ENCODE measurements at places on chromosomes 16 and 17. TPM values are rescaled to one million over a fixed set of nuclear protein-coding genes. Genes with fewer than 3 reads are reported as not detected.

- peak; percentile 84 for DNase-seq
Observed at GRCh38 chr17:40329839-40330794, 21.1 kb downstream of the RARA start.

- no peak for DNase-seq
Observed at GRCh38 chr17:28527181-28527681, 21.1 kb downstream of the FOXN1 start.

GRCh38 chr17:28737770-28738679, 5.8 kb upstream of the TRAF4 start:
- DNase-seq = no peak

DNA sequence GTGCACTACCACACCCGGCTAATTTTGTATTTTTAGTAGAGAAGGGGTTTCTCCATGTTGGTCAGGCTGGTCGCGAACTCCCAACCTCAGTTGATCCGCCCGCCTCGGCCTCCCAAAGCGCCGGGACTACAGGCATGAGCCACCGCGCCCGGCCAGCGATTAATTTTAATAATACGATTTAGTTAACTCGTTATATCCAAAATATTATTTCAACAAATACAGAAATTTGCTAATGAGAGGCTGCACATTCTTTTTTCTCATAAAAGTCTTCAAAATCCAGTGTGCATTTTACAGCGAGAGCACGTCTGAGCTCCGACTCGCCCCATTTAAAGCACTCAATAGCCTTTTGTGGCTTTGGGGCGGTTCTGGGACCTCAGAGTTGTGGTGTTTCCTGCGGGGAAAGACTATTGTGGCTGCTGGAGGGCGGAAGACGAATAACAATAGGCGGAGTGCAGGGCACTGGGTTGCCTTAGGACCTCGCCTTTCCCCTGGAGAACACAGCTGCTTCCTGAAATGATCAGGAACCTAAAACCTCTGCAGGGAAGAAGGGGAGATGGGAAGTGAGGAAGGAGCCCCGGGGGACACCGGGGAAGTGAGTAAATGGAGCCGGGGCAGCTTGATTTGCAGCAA, 2.9 kb upstream of the ZSCAN10 start:
- peak; percentile 43 for DNase-seq

GRCh38 chr16:7765079-7765550, 432.5 kb downstream of the RBFOX1 start:
- no peak for DNase-seq

GRCh38 chr17:76142039-76142584, 1.1 kb upstream of the FOXJ1 start:
- DNase-seq = no peak

GRCh38 chr16:49513040-49513439, 139.4 kb downstream of the C16orf78 start:
- DNase-seq = no peak

DNA sequence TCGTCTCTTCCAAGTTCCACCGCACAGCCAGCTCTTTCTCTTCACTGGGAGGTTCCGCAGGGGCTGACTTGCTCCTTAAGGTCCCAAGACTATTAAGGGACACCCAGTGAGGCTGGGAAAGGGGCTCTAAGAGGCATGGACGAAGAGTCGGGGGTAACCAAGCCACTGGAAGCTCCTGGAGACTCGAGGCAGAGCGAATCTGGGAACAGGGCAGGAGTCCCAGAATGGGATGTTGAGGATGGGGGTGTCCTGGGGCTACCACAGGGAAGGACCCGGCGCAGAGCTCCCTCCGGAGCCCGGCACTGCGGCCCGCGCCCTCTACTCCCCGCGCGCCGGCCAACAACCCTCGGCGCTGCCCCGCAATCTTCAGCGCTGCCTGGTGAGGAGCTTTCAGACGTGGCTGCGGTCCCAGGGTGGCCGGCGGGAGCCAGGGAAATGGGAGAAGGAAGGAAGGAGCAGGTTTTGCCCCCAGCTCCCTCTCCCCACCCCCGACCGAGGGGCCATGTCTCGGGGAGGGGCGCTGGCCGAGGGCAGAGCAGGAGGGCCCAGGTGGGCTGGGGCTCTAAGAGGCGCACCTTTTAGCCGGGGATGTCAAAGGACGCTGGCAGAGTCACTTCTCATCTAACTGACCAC, 581 bp downstream of the CHST5 start:
- DNase-seq = no peak

- peak; percentile 58 for DNase-seq
Observed at GRCh38 chr16:1182950-1183907, 30.3 kb downstream of the CACNA1H start.

GRCh38 chr16:79283578-79283977, 317.0 kb downstream of the MAF start:
- DNase-seq = no peak

- DNase-seq = no peak
Observed at GRCh38 chr17:74165797-74166365, 37.6 kb upstream of the RPL38 start.

- DNase-seq = no peak
Observed at GRCh38 chr17:43349142-43349541, 49.7 kb upstream of the ARL4D start.

GRCh38 chr17:17839791-17840707, 3.3 kb upstream of the SREBF1 start:
- peak; percentile 90 for DNase-seq

DNA sequence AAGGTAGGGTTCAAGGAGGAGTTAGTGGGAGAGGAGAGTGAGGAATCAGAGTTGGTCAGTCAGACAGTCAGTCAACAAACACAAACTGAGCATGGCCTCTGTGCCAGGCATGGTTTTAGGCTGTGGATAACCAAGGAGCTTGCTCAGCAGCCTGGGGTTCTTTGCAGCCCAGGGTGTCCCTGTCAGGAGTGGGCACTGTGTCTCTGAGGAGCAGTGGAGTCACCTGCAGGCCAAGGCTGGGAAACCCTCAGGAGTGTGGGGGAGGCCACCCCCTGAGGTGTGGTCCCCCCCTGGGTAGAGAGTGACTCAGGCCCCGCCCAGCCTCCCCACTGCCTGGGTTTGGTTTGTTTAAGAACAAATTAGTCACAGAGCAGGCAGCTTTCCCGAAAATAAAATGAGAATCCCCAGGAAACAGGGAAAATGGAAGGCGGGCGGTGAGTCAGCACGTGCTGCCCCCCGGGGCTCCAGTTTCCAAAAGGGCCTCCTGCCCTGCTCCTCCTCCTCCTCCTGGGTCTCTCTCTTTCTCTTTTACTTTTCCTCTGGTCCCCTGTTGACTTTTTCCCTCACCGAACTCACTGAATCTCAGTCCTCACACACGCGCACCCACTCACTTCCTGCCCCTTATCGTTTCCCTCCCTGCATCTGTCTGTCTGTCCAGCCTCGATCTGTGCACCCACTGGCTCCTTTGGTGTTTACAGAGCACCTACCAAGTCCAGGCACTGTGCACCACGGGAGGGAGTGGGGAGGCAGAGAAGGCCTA, 44.3 kb downstream of the SOCS3 start:
- DNase-seq = peak; percentile 76

DNA sequence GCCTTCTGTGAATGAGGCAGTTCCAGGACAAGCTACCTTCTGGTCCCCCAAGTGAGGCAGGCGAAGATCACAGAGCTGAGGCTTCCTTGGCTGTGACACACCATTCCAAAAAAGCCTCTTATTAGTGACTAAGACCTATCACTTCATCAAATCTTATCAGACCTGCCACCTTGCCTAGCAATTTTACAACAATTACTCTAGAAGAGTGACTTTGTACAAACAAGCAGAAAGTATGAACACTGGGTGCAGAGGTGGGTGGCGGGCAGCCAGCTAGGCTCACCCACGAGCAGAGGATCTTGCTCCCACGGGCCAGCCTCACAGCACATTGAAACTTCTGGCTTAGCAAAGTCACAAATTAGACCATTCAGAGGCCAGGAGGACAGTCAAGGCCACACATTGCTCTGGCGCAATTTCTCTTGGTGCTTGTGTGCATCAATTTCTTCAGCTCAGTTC, 2.2 kb upstream of the ICAM2 start:
- no peak for DNase-seq

GRCh38 chr17:57008958-57009357, 31.0 kb downstream of the SCPEP1 start:
- DNase-seq = no peak

DNA sequence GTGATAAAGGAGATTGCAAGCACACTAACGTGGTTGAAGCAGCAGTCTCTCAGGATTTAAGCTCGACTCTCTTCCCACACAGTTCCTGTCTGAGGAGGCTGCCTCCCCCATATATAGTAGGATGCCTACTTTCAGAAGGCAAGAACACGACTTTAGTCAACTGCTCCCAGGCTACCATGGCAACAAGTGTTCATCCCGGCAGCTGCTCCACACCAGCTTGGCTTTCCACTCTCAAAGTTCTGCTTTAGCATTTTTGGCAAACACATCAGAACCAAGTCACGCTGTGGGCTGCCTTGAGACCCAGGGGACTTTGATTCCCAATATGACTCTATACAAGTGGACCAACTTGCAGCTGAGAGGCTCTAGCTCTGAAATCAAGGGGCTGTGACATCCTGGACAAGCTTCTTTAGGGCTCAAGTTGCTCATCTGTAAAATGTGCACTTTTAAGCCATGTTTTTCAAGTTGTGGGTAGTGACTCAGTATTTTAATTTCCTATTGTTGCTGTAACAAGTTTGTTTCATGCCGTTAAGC, 16.5 kb downstream of the ZP2 start:
- no peak for DNase-seq

- no peak for DNase-seq
Observed at GRCh38 chr16:29009050-29009837, 24.4 kb downstream of the LAT start.

DNA sequence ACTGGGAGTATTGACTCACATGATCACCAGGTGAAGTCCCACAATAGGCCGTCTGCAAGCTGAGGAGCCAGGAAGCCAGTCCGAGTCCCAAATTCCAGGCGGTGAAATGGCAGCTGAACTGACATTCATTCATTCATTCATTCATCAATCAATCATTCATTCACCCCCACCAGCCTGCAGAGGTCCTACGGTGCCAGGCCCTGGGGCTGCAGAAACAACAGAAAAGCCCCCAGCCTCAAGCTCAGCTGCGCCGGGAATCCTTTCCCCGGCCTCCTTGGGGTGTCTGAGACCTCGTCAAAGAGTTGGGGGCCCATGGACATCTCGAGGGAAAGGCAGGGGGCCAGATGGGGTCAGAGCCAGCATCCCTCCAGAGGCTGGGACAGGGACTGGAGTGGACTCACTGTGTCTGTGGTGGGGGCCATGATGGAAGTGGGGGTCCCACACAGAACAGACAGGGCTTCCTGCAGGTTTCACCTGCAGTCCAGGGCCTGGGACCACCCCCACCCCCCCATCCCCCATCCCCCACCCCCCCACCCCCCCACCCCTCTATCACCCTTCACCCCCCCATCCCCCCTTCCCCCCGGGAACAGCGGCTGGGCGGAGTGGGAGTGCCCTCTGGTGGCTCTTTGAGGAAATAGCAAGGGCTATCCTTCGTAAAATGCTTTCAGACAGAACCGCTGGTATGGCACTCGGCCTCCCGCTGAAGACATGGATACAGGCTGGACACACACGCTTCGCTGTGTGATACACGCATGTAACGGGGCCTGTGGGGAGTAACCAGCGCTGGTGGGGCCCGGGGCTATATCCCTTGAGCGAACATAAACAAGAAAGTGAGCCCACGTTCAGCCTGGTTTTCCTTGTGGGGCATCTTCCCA, 8.5 kb upstream of the ZC3H18 start:
- DNase-seq = no peak

- no peak for DNase-seq
Observed at GRCh38 chr16:82425661-82426060, 201.1 kb upstream of the CDH13 start.

DNA sequence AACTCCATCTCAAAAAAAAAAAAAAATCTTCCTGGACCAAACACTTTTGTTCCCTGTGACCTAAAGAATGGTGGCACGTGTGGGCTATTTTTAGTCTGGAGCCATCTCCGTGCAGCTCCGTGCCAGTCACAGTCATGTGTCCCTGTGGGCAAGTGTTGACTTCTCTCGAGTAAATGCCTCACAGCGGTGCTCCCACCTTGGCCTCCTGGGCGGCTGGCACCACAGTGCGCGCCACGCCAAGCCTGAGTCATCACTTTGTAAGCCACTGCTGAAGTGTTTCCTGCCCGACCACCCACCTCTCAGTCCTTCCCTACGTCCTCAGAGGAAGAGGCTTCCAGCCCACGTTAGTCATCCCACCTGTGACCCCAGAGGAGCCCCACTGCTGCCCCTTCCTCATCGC, 10.9 kb upstream of the HEXD start:
- DNase-seq = peak; percentile 52

GRCh38 chr16:74073456-74073855, 223.2 kb upstream of the PSMD7 start:
- DNase-seq = no peak

GRCh38 chr16:50609471-50609870, 61.3 kb downstream of the NKD1 start:
- DNase-seq = no peak

DNA sequence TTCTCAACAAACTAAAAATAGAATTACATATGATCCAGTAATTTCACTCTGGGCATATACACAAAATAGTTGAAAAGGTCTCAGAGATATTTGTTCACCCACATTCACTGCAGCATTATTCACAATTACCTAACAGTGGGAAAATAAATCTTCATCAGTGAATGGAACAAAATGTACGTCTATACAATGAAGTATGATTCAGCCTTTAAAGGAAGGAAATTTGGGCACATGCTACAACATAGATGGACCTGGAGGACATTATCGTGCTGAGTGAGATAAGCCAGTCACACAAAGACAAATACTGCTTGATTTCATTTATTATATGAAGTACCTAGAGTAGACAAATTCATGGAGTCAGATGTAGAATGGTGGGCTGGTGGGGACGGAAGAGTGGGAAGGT, 47.0 kb downstream of the MFSD11 start:
- DNase-seq = no peak

GRCh38 chr17:3197219-3197618, at the start of gene OR1A2:
Gene OR1A2 (plus strand): TSS chr17:3197519. CDS start chr17:3197519, 0 bp downstream.
- DNase-seq = no peak

The CHRNE gene
- 1.5 TPM for total RNA-seq

The SDK2 gene
- total RNA-seq = 2.2 TPM

The GPRC5B gene
- 82.3 TPM for total RNA-seq

The FOXL1 gene
- 0.38 TPM for total RNA-seq

The DBNDD1 gene
- total RNA-seq = 4.6 TPM

The ALOXE3 gene
- total RNA-seq = not detected

The CRHR1 gene
- not detected for total RNA-seq

The KRT12 gene
- not detected for total RNA-seq

The DNAH3 gene
- total RNA-seq = 1.8 TPM

The PRSS36 gene
- 1.4 TPM for total RNA-seq

The SERPINF2 gene
- total RNA-seq = 0.33 TPM

The SOCS1 gene
- total RNA-seq = 2.9 TPM

The C1QL1 gene
- total RNA-seq = 0.74 TPM
